ENCODE measurements at places on chromosomes 2 and 18. TPM values are rescaled to one million over a fixed set of nuclear protein-coding genes. Genes with fewer than 3 reads are reported as not detected.
A peak's percentile ranks its signal among the peaks of the same experiment; 100 is the strongest.

ACADL gene
- not detected for total RNA-seq

CIDEA gene
- not detected for total RNA-seq

TRIM54 gene
- total RNA-seq = not detected

TXNDC2 gene
- total RNA-seq = not detected

ATP8B1 gene
- 1.4 TPM for total RNA-seq

DNA sequence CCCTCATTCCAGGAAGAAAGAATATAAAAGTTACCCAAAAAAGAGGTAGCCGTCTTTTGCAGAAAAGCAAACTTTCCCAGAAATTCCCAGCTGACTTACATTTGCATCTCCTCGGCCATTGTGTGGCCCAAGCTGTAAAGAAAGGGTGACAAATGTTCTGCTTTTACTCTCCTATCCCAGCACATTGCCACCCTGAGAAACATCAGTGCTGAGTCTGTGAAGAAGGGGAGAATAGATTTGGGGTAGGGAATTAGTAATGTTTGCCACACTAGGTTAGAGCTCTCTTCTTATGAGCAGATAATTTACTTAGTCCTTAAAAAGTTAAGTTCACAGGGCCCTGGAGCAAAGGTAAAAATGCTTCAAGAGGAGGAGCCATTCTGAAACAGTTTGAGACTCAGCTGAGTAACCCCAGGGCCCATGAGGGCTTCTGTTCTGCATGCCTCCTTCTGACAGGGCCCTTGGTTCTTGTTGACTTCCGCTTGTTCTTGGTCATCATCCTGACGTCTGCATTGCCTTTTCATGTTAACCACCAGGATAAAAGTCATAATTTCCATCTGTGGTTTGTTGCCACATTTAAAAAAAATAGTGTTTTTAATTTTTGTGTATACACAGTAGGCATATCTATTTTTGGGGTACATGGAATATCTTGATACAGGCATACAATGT, 550.7 kb downstream of the RNF144A start:
- no peak overlapping the region for H3K4me3 ChIP-seq
- H3K27ac ChIP-seq = no peak overlapping the region
- no peaks in the 10 kb centered on the region for H3K4me1 ChIP-seq
- no peaks in the 10 kb centered on the region for H3K27me3 ChIP-seq
- no peaks in the 10 kb centered on the region for H3K36me3 ChIP-seq

- H3K36me3 ChIP-seq = peaks cover 2% of the 10 kb centered on the region
- no peaks in the 10 kb centered on the region for H3K27me3 ChIP-seq
- no peak for DNase-seq
Measured at GRCh38 chr2:190235551-190236075, 84.0 kb downstream of the HIBCH start.

- no peak overlapping the region for H3K4me3 ChIP-seq
- no peak overlapping the region for H3K27ac ChIP-seq
- no peaks in the 10 kb centered on the region for H3K27me3 ChIP-seq
- DNase-seq = peak; percentile 73
Measured at GRCh38 chr2:130241041-130241707, 42.9 kb upstream of the TUBA3E start.

GRCh38 chr18:79988071-79988450, 302 bp downstream of the TXNL4A start:
- H3K4me3 ChIP-seq = peak overlapping the region; percentile 86
- peaks cover 8% of the 10 kb centered on the region for H3K4me1 ChIP-seq
- H3K27me3 ChIP-seq = no peaks in the 10 kb centered on the region
- DNase-seq = peak; percentile 49
- peaks cover 39% of the 10 kb centered on the region for H3K36me3 ChIP-seq

DNA sequence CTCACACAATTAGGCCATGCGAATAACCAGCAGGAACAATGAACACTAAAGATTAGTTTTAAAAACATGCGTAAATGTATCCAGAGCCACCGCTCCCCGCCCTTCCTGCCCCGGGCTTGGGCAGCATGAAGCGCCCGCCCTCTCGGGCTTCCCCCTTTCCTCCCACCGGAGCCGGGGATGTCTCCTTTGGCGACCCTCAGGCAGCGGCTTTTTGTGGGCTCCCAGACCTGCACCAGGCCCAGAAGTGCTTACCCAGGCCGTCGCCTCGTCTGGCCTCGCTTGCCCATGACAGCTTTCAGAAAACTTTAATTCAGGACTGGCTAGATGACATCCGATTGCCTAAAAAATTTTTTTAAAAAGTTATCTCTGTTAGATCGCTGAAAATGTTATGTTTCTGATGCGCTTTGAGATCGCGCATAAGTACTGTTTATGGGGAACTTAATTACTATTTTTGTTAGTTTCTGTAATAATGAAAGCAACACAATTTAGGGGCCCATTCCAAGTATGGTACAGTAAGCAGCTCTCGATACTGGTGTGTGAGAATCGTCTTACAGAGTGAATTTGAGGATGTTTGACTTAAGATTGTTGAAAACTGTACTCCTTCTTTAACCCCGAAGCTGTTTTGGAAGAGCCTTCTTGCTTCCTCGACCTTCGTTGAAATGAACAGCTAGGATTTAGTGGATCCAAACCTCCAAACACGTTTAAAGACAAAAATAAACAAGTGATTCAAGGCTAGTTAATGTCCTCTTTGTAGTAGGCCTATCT, 1.1 kb downstream of the MAP3K20 start:
- H3K36me3 ChIP-seq = peaks cover 16% of the 10 kb centered on the region
- peaks cover 31% of the 10 kb centered on the region for H3K4me1 ChIP-seq
- H3K27ac ChIP-seq = peak overlapping the region; percentile 95

- no peak overlapping the region for H3K4me3 ChIP-seq
- H3K4me1 ChIP-seq = no peaks in the 10 kb centered on the region
- H3K36me3 ChIP-seq = no peaks in the 10 kb centered on the region
- H3K27ac ChIP-seq = no peak overlapping the region
Measured at GRCh38 chr2:126751477-126751876, 95.5 kb downstream of the GYPC start.

GRCh38 chr2:139613264-139613663, 833.1 kb upstream of the NXPH2 start:
- H3K27ac ChIP-seq = no peak overlapping the region
- H3K36me3 ChIP-seq = no peaks in the 10 kb centered on the region
- H3K4me1 ChIP-seq = no peaks in the 10 kb centered on the region
- H3K4me3 ChIP-seq = no peak overlapping the region
- no peak for DNase-seq

DNA sequence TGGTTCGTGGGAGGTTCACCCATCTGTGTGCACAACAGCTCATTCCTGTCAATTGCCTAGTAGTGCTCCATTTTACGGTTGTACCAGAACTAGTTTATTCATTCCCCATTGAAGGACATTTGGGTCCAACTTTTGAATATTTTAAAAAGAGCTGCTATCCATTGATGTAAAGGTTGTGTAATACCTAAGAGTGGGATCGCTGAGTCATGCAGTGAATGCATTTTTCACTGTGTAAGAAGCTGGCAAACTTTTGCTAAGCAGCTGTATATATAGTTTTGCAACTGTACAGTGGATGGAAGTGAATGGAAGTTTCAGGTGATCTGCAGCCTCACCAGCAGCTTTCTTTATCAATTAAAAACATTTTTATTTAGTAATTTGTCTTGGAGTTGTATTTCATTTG, 104.5 kb downstream of the DCDC2C start:
- no peaks in the 10 kb centered on the region for H3K27me3 ChIP-seq
- peak; percentile 85 for DNase-seq
- H3K27ac ChIP-seq = no peak overlapping the region

- no peak overlapping the region for H3K27ac ChIP-seq
- no peak overlapping the region for H3K4me3 ChIP-seq
- H3K27me3 ChIP-seq = peaks cover 74% of the 10 kb centered on the region
Measured at GRCh38 chr2:26952374-26952773, 18.1 kb upstream of the MAPRE3 start.

- peak; percentile 15 for DNase-seq
- H3K27ac ChIP-seq = no peak overlapping the region
- peaks cover 4% of the 10 kb centered on the region for H3K27me3 ChIP-seq
- peak overlapping the region; percentile 95 for H3K4me3 ChIP-seq
- H3K36me3 ChIP-seq = no peaks in the 10 kb centered on the region
Measured at GRCh38 chr2:72144274-72144631, 3.4 kb downstream of the CYP26B1 start.

DNA sequence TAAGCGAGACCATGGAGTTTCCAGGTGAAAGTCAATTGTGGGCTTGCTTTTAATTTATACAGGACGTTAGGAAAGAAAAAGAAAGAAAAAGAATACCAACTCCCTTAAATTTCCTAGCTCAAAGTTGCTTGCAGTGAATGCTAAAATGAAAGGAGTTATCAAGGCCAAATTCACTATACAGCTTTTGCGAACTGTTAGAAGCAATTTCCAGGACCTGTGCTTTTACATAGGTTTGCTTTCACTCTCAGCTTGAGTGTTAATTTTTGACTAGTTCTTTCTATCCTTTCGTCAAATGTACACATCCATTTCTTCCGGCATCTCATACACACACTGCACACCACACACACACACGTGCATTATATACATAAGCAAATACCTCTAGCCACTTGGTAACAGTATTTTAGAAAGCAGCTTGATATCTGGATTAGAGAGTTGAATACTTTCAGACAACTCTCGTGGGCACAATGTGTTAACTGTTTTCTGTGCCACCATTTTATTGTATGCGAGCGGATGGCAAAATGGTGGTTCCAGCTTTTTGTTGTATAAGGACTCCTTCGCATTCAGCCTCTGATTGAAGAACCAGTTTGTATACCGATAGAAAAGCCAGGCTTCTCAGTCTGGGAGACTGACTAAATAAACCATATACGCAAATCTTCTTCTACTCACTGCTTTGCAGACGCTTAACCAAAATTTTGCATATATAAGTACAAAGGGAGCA, 381.8 kb downstream of the MTX2 start:
- no peaks in the 10 kb centered on the region for H3K36me3 ChIP-seq
- no peak overlapping the region for H3K4me3 ChIP-seq
- H3K27me3 ChIP-seq = peaks cover 8% of the 10 kb centered on the region
- H3K27ac ChIP-seq = no peak overlapping the region
- DNase-seq = no peak
- peaks cover 5% of the 10 kb centered on the region for H3K4me1 ChIP-seq

DNA sequence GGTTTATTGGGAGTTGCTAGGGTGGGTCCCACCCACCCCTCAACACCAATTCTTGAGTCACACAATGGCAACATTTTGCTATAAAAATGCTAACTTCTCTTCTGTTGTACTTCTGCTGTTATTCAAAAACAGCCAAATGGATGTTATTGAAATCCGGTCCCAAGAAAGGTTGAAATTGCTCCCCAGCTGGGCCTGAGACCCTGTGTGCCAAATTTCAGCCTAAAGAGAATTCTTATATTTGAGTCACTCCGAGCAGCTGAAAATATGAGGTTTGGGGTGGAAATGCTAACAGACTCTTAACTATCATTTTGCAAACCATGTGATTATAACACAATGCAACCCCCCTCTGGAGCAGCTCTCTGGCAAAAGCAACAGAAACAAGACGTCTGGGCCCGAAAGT, 27.0 kb upstream of the ACVR1 start:
- no peaks in the 10 kb centered on the region for H3K27me3 ChIP-seq
- no peak overlapping the region for H3K27ac ChIP-seq
- H3K4me1 ChIP-seq = peaks cover 27% of the 10 kb centered on the region
- H3K36me3 ChIP-seq = no peaks in the 10 kb centered on the region
- no peak overlapping the region for H3K4me3 ChIP-seq
- no peak for DNase-seq

GRCh38 chr2:241951316-241951700, 81.8 kb downstream of the RTP5 start:
- H3K4me3 ChIP-seq = no peak overlapping the region
- H3K4me1 ChIP-seq = no peaks in the 10 kb centered on the region
- H3K27ac ChIP-seq = no peak overlapping the region

DNA sequence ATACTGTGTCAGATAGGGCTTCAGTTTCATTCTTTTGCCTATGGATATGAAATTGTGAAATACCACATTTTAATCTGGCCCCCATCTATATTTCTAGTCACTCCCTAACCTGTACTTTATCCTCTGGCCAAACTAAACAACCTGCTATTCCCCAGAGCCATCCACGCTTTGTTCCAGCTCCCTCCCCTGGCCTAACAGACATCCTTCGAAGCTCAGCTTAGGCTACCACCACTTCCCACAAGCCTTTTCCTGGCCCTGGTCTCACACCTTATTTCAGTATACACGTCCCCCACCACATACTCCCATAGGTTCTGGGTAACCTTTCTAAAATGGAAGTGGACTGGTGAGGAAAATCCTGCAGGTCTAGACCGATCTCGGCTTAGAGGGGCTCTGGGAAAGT, 55.4 kb downstream of the MAP4K3 start:
- no peak overlapping the region for H3K4me3 ChIP-seq
- H3K36me3 ChIP-seq = no peaks in the 10 kb centered on the region
- H3K4me1 ChIP-seq = peaks cover 25% of the 10 kb centered on the region
- peak; percentile 24 for DNase-seq
- H3K27me3 ChIP-seq = no peaks in the 10 kb centered on the region
- peak overlapping the region; percentile 82 for H3K27ac ChIP-seq

DNA sequence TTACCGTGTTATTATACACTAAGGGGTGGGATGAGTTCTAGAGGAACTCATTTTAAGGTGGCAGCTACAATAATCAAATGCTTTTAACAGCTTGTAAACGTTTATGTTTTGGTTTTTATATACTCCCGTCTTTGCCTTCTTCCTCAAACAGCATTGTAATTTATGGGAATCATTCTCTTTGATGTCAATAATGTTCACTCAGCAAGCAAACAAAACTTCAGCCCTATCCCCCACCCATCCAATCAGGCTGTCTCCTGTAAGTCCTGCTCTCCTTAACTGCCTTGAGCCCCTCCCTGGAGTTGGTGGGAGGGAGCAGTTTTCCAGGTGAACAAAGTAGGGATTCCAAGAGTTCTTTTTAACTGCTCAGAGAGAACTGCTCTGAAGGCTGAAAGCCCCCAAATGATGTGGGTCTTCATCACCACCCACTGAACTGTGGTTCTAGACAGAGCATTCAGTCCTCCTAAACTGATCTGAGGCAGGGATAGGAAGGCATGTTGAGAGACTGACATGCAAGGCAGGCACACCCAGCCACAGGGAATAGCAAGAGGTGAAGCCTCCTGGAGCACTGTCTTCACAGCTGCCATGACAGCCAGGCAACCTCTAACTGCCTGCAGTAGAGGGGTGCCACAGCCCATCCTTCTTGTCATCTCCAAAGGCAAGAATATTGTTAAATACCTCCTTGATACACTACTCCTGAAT, 17.5 kb downstream of the MYO5B start:
- H3K36me3 ChIP-seq = no peaks in the 10 kb centered on the region
- H3K27ac ChIP-seq = no peak overlapping the region
- no peaks in the 10 kb centered on the region for H3K4me1 ChIP-seq
- no peak for DNase-seq
- no peaks in the 10 kb centered on the region for H3K27me3 ChIP-seq
- H3K4me3 ChIP-seq = no peak overlapping the region

DNA sequence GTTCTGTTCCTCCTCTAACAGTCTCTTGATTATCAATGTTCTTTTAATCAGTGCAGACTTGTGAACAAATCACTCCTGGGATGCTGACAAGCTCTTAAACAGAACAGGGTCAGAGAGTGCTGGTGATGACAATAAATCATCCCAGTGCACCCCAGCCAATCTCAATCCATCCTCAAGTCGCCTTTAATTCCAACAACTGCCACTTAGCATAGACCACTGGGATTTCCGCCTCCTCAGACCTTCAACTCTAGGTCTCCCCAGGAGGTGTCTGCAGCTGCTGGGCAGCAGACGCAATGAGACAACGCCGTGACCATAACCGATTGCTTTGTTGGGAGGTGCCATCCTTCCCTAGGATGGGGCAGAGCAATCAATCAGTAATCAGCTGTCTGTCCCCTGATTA, 184.2 kb upstream of the ACAA2 start:
- H3K4me3 ChIP-seq = no peak overlapping the region
- no peak for DNase-seq
- H3K36me3 ChIP-seq = no peaks in the 10 kb centered on the region
- H3K27ac ChIP-seq = no peak overlapping the region
- peaks cover 6% of the 10 kb centered on the region for H3K4me1 ChIP-seq

Data from MCF 10A (cell line).